Heart right ventricle (tissue), 16 donors: ENCODE measurements at places on chromosomes 2 and 18. TPM values are rescaled to one million over a fixed set of nuclear protein-coding genes. Genes with fewer than 3 reads are reported as not detected.

GRCh38 chr2:167607211-167607610 lies 640.2 kb downstream of the STK39 start:
- H3K27ac ChIP-seq = no peak overlapping the region
- DNase-seq = no peak
- H3K4me1 ChIP-seq = no peaks in the 10 kb centered on the region

GRCh38 chr18:34821669-34822210 lies 111.6 kb downstream of the DTNA start:
- H3K27ac ChIP-seq = no peak overlapping the region
- H3K4me3 ChIP-seq = no peak overlapping the region
- DNase-seq = no peak
- H3K36me3 ChIP-seq = peaks cover 75% of the 10 kb centered on the region
- H3K27me3 ChIP-seq = no peaks in the 10 kb centered on the region

DNA sequence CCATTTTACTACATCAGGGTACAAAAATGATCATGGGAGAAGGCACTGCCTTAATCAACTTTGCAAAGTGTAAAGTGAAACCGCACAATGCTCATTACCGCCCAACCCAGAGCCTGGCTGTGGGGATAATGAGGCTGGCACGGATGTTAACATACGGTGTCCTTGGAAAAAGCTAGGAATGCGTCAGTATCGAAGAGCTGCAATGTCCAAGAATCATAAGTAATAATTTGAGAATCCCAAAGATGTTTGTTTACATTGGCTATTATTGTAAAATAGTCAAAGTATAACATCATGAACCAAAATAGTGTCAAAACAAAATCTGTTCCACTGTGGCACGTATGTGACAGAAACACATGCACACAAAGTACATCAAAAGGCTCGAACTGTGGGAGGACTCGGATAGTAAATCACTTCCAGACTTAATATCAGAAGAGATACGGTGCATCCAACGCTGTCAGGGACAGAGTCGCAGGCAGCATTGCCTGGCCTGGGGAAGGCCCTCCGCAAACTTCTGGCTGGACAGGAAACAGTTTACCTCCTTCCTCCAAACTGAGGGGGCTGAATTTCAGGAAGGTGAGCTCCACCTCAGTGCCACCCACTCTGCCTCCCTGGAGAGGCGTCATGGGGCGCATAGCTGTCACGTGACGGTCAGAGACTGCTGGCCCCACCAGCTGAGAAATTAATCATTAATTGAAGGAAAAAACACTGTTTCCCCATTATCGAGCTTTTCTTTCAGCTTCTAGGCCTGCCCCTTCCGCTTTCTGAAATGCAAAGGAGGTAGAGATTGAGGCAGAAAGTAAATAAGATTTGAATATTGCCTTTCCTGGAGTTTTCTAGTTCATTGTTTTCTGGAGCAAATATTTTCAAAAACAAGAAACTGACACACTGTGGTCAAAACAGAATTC lies 1.8 kb upstream of the ID2 start:
- H3K27ac ChIP-seq = peak overlapping the region; percentile 98
- H3K36me3 ChIP-seq = no peaks in the 10 kb centered on the region
- no peaks in the 10 kb centered on the region for H3K4me1 ChIP-seq

RAB11FIP5 gene
- total RNA-seq = 26.7 TPM

DNA sequence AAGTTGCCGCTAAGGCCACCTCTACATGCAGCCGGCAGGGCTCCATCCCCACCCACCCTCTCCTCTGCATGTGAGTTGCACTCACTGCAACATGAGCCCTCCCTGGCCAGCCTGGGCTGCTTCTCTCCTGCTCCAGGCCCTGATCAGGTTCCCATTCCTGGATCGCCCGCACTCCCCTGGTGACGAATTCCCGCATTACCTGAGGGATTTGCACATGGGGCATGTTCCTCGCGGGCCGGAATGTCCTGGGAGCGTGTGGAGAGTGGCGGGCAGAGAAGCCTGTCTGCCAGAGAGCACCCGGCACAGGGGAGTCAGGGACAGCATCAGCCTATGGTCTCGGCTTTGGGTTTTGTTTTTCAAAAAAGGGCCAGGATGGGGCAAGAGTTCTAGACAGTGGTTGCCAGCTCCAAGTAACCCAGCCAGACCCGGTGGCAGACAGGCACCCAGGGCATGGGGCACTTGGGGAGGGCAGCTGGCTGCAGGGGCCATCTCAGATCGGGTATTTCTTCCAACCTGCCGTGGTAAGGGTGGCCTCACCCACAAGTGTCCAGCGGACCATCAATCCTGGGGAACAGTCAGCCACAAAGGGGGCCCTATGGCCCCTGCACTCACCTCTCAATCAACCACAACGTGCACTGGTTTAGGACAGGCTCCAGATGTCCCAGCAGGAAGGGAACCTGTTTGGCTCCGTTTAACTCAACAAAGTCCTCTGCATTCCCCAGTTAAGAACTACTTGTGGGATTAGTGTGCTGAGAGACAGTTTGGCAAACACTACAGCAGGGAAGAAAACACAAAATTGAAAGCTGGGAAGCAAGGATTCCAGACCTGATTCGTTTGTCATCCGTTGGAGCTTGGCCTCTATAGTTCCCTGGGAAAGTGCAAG lies 187.7 kb downstream of the SMAD7 start:
- H3K4me3 ChIP-seq = no peak overlapping the region
- H3K27ac ChIP-seq = peak overlapping the region; percentile 65
- peaks cover 16% of the 10 kb centered on the region for H3K4me1 ChIP-seq
- H3K27me3 ChIP-seq = no peaks in the 10 kb centered on the region
- DNase-seq = no peak

GRCh38 chr2:24026233-24026632 lies 16.3 kb downstream of the MFSD2B start:
- H3K4me3 ChIP-seq = no peak overlapping the region
- no peak overlapping the region for H3K27ac ChIP-seq
- no peaks in the 10 kb centered on the region for H3K27me3 ChIP-seq
- no peak for DNase-seq
- no peaks in the 10 kb centered on the region for H3K4me1 ChIP-seq

CCDC74B gene
- total RNA-seq = 0.32 TPM

DNA sequence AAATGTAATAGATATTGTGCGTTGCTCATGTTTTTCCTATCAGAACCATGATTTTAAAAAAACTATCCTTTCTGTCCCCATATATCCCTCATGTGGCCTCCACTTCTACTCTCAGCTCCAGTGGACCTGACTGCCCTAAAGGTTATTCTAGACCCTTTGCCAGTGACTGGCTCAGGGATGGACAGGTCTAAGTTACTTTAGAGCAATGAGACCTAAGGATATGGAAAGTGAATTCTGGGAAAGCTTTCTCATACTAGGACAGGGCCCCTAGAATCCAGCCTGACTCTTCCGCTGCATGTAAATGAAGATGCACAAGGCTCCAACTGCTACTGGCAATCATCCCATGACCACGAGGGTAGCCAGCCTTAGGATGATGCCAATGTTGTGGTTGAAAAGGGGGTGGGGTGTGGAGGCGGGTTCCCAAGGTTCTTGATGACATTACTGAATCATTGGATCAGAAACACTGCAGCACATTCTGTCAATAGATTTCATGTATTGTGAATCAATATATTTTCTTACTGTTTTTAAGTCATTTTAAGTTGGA lies 21.3 kb downstream of the C2orf69 start:
- no peaks in the 10 kb centered on the region for H3K4me1 ChIP-seq
- peaks cover 84% of the 10 kb centered on the region for H3K36me3 ChIP-seq
- no peak overlapping the region for H3K27ac ChIP-seq
- no peaks in the 10 kb centered on the region for H3K27me3 ChIP-seq

ADAM17 gene
- 13.7 TPM for total RNA-seq

DNA sequence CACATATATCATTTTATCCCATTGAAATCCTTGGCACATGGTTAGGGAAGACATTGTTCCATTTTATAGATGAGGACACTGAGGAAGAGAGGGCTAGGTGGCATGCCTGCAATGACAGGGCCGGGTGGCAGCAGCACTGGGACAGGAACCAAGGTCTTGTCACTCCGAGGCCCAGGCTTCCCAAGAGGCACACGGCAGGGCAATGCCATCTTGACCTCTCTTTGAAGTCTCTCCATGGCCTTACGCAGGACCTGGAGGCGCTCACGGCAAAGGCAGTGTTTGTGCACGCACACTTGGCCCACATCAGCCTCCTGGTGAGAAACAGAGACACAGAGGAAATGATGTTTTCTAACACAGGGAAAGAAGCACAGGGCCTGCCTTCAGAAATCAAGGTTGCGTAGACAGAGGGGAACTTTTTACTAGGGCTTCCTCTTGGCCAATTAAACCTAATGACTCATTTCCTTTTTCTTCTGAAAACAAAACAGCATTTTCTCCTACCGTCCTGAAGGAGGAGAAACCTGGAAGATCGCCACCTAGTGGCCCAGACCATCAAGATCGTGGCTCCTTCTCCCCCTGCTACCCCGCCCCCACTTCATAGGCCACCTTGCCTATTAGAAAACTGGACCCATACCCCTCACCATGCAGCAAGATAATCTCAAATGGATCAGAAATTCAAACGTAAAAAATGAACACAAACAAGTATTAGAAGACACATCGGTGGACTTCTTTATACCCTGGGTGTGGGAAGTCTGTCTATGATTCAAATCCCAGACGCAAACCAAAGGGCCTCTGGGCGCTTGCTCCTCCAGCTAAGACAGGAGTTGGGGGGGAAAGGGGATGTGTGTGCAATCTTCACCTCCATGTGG lies 74.6 kb upstream of the SP3 start:
- peak overlapping the region; percentile 95 for H3K27ac ChIP-seq
- peak; percentile 82 for DNase-seq
- no peaks in the 10 kb centered on the region for H3K27me3 ChIP-seq
- peaks cover 20% of the 10 kb centered on the region for H3K4me1 ChIP-seq
- H3K4me3 ChIP-seq = peak overlapping the region; percentile 27
- H3K36me3 ChIP-seq = no peaks in the 10 kb centered on the region

DNA sequence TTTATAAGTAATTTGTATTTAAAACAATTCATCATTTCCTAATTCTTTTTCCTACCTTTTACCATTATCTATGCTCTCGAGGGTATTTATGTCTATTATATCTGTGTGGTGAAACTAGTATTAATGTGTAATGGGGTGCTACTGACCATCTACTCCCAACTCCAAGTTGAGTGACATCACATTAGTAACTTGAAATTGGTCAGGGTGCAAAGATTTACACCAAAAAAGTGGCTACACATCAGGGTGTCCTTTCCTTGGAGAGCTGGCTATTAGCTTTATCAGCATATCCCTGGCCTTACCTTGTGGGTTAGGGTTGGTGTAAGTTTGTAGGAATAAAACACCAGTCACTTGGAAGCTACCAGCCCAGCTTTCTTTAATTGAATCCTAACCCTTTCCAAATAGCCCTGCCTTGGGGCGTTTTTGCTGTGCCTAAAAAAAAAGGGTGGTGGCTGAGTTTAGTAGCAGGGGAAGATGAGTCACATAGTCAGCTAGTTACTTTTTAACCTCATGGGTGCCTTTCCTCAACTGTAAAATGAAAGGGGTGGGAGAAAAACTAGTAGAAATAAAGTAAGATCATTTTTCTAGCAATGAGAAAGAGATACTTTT lies 14.0 kb downstream of the ANXA4 start:
- no peaks in the 10 kb centered on the region for H3K4me1 ChIP-seq
- H3K4me3 ChIP-seq = no peak overlapping the region
- no peak overlapping the region for H3K27ac ChIP-seq
- no peak for DNase-seq
- no peaks in the 10 kb centered on the region for H3K27me3 ChIP-seq

DNA sequence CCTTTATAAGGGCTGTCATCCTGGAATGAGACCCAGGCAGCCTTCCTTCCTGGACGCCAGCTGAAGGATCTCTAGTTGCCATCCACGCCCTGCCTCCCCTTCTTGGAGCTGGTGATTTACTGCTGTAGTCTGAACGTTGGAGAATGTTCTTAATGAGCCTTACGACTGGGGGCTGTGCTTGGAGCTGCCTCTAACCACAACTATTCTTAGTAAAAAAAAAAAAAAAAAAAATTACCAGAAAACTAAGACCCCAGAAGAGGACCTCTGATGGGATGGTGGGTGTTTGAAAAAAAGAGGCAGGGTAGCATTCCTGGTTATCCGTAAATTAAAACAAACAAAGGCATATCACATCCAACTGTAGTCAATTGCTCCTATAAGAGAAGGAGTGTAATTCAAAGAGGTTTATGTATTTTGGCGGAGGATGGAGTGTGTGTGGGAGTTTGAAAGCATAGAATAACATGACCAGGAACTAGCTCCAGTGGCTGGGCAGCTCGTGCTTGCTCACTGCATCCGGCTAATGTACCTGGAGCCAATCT lies 105.4 kb downstream of the QPCT start:
- H3K4me3 ChIP-seq = no peak overlapping the region
- no peak overlapping the region for H3K27ac ChIP-seq
- no peak for DNase-seq
- peaks cover 4% of the 10 kb centered on the region for H3K4me1 ChIP-seq
- no peaks in the 10 kb centered on the region for H3K36me3 ChIP-seq
- no peaks in the 10 kb centered on the region for H3K27me3 ChIP-seq

DNA sequence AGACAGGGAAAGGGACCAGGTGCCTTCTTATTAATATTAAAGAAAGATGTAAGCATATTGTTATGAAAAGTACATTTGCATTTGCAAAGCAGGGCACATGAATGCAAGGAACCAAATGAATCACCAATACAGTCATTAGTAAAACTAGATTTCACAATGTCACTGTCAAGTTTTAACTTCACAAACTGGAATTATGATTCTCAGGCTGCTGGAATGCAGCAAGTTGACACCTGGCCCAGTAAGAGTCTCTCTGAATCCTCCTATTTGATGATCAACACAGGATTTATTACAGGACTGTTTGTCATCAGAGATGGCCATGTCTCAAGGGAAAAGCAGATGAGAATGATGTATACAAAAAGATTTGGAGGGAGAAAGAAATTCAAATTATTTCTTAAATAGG lies 72.9 kb upstream of the STK39 start:
- H3K36me3 ChIP-seq = no peaks in the 10 kb centered on the region
- DNase-seq = no peak
- peaks cover 10% of the 10 kb centered on the region for H3K4me1 ChIP-seq
- no peak overlapping the region for H3K27ac ChIP-seq

GRCh38 chr2:180646756-180647155 lies 333.6 kb upstream of the UBE2E3 start:
- no peak for DNase-seq
- H3K4me1 ChIP-seq = no peaks in the 10 kb centered on the region
- no peak overlapping the region for H3K4me3 ChIP-seq
- H3K27ac ChIP-seq = no peak overlapping the region
- H3K27me3 ChIP-seq = no peaks in the 10 kb centered on the region

ZNF407 gene
- total RNA-seq = 14.9 TPM

GPR155 gene
- 13.3 TPM for total RNA-seq

PCBP1 gene
- total RNA-seq = 228 TPM

GRCh38 chr2:26674771-26675170 lies 17.8 kb upstream of the KCNK3 start:
- H3K36me3 ChIP-seq = no peaks in the 10 kb centered on the region
- H3K27ac ChIP-seq = no peak overlapping the region
- DNase-seq = no peak
- H3K4me3 ChIP-seq = no peak overlapping the region
- H3K4me1 ChIP-seq = no peaks in the 10 kb centered on the region

- H3K27me3 ChIP-seq = peaks cover 7% of the 10 kb centered on the region
- no peak overlapping the region for H3K4me3 ChIP-seq
- no peaks in the 10 kb centered on the region for H3K4me1 ChIP-seq
- DNase-seq = no peak
- H3K27ac ChIP-seq = no peak overlapping the region
- no peaks in the 10 kb centered on the region for H3K36me3 ChIP-seq
Observed at GRCh38 chr2:21381421-21381820, 257.7 kb downstream of the TDRD15 start.

TMEM200C gene
- total RNA-seq = 0.04 TPM
